T-helper 1 cell (primary cell): ENCODE measurements at places on chromosomes 2 and 18.

DNA sequence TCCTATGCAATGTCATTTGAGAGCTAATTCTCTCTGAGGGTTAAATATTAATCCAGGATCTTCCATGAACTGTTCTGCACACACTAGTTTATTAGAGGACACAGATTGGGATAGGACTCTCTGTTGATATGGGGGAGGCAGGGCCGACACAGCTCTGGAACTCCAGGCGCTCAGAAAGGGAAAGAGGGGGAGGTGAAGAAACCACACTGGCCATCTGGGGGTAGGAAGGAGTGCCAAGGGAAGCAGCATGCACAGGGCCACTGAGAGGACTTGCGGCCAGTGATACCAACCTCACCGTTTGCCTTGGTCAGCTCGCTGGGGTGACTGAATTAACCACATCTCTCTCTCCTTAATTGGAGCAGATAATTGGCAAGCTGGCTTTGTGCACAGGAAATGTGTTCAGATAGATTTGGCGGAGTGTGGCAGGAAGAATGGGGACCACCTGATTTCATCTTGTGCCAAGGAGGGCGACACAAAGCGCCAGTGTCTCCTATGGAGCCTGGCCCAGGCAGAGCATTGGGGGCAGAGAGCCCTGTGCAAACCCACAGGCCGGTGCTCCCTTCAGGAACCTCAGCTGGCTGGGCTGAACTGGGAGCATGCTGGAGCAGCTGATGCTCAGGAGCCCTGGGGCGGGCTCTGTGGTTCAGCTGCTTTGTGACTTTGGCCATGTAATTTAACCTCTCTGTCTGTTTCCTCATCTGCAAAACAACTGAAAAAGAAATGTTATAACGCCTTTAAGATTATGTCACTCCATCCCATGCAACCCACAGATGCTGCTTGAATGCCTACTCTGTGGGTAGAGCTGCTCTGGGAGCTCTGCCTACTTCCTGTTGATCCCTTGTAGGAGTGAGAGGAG, 114.7 kb upstream of the STON1 start:
- peak; percentile 17 for DNase-seq

DNA sequence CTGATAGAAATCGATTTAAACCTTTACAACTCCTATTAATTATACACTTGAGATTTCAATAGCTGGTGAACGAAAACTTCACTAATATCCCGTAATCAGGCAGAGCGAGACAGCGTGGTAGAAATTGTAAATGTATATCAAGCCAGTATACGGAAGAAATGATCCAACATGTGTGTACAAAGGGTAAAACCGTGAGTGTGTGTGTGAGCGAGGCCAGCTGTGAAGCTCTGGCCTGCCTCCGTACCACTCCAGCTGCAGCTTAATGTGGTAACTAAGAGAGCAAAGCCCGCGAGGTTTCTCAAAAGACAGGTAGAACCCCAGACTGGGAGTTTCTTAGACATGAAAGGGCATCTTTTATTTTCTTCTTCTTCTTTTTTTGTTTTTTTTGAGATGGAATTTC, 52.3 kb upstream of the ZNF516 start:
- DNase-seq: no peak

GRCh38 chr18:10965119-10965518, 184.2 kb downstream of the PIEZO2 start:
- no peak for DNase-seq

DNA sequence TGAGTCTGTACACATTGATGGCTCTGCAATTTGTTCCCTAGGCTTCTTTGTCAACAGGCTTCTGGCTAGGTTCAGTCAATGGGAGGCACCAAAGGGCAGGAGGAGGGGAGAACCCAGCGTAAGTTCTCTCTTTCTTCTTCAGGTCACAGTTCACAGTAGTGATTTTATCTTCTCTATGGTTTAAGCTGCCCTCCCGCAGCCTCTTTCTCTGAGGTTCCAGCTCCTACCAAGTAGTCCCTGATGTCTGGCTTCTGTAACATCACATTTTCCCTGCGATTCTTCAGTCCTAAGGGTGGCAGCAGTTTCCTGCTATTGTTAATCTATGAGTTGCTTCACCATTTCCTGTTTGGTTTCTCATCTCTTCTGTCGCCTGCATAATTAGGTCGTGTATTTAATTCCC, 107.4 kb downstream of the CPO start:
- DNase-seq: peak; percentile 73
